ENCODE measurements at places on chromosomes 5 and 9.

- DNase-seq: no peak
Measured at GRCh38 chr5:97877588-97877987, 694.5 kb upstream of the RIOK2 start.

GRCh38 chr5:108115673-108116072 lies 266.2 kb downstream of the FBXL17 start:
- DNase-seq: no peak

- no peak for DNase-seq
Measured at GRCh38 chr5:105752801-105753200, 1917.9 kb downstream of the EFNA5 start.

DNA sequence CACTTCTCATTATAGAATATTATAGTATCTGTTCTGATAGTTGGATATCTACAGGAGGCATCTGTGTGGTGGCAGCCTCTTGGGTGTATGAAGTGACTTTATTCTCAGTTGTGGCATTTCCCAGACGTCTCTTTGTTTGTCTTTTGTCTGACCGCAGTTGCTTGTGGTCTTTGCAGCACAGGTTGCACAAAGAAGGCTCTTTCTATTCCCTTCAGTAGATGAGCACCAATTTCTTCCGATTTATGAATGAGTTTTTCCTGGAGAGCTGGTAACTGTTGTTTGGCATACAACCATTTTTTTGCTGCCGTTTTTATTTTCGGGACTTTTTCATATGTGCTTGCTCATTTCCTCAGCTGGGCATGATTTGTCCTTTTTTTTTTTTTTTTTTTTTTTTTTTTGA lies 56.4 kb upstream of the MYO10 start:
- no peak for DNase-seq

- no peak for DNase-seq
Measured at GRCh38 chr5:149170299-149170698, 29.0 kb downstream of the ABLIM3 start.

DNA sequence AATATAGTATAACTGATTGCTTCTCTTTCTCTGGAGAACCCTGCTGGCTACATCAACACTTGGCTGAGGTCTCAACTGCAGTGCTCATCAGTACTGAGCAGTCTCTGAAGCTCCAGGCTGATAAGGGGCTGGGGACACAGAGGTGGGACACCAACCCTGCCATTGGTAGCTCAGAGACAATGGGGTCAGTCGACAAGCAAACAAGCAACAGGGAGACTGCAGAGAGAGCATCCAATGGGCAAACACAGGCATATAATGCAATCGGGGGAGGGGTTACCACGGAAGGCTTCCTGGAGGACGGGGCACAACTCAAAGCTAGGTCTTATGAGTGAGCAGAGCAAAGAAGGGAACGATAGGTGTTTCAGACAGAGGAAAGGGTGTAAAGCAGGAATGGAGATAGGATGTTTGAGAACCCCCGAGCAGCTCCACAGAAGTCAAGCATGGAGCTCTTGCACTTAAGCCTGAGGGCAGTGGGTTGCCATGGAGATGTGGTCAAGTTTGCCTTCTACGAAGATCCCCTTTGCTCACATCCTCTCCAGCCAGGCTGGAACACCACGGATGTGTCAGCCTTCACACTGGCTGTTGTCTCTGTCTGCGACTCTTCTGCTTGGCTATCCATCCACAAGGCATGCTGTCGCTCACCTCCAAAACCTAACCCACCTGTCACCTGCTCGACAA lies 21.5 kb upstream of the AKNA start:
- no peak for DNase-seq

Measured in esophagus muscularis mucosa (tissue), 4 donors.